ENCODE measurements at places on chromosomes 3 and 15.

DNA sequence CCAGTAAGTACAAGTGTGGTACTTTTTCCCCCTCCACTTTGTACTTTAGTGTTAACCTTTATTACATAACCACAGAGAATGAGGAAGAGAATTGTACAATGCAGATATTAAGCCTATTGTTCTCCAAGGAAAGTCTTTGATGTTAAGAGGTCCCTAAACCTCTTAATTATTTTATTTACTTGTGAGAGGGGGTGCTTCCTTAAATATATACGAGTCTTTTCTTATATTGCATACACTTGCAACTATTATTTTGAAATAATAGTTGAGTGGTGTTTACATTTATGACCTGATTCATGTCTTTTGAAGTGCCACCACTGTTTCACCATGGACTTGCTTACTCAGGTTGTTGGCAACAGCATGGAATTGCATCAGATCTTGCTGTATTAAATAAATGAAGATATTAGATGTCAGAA lies 10.1 kb downstream of the USP3 start:
- no peak for DNase-seq

- no peak for DNase-seq
Observed at GRCh38 chr3:134644731-134645514, 5.9 kb downstream of the KY start.

- no peak for DNase-seq
Observed at GRCh38 chr3:99955773-99956562, 138.3 kb downstream of the CMSS1 start.

GRCh38 chr3:13120928-13121552 lies 47.8 kb upstream of the IQSEC1 start:
- no peak for DNase-seq

- no peak for DNase-seq
Observed at GRCh38 chr15:39195961-39196486, 384.9 kb upstream of the THBS1 start.

GRCh38 chr3:56923526-56924224 lies 121.9 kb upstream of the ARHGEF3 start:
- no peak for DNase-seq

GRCh38 chr3:128775906-128776542 lies 50.0 kb downstream of the RAB7A start:
- no peak for DNase-seq

DNA sequence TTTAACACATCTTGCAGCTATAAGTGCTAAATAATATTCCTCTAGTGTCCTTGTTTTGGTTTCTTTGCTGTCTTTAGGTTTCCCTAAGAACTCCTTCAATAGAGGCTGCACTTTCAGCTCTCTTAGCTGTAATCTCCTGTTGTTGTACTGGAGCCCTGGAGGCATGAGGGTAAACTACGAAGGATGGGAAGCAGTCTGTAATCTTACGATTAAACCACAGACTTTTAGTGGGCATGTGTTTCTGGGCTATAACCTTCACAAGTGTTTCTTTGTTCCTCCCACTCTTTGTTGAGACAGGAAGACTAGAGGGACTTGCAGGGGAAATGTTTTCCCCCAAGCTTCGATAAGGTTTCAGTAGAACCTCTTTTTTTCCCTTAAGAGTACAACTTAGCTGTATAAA lies 1058.1 kb downstream of the NSUN3 start:
- no peak for DNase-seq

GRCh38 chr3:55545995-55546394 lies 58.9 kb upstream of the WNT5A start:
- no peak for DNase-seq

- DNase-seq, result no peak
Observed at GRCh38 chr3:72371431-72371830, 476.8 kb downstream of the SHQ1 start.

GRCh38 chr3:171336406-171336805 lies 123.8 kb downstream of the TNIK start:
- DNase-seq, result no peak

GRCh38 chr3:31709005-31709404 lies 176.3 kb downstream of the STT3B start:
- DNase-seq, result no peak

GRCh38 chr15:94282269-94283250 lies 51.2 kb downstream of the MCTP2 start:
- DNase-seq, result no peak

DNA sequence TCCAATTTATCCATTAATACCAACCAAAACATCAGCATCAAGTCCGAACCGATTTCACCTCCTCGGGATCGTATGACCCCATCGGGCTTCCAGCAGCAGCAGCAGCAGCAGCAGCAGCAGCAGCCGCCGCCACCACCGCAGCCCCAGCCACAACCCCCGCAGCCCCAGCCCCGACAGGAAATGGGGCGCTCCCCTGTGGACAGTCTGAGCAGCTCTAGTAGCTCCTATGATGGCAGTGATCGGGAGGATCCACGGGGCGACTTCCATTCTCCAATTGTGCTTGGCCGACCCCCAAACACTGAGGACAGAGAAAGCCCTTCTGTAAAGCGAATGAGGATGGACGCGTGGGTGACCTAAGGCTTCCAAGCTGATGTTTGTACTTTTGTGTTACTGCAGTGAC lies 20.8 kb downstream of the LYSMD4 start:
- no peak for DNase-seq

Measured in omental fat pad (tissue), 4 donors.